ENCODE measurements at places on chromosomes 2 and 18.

DNA sequence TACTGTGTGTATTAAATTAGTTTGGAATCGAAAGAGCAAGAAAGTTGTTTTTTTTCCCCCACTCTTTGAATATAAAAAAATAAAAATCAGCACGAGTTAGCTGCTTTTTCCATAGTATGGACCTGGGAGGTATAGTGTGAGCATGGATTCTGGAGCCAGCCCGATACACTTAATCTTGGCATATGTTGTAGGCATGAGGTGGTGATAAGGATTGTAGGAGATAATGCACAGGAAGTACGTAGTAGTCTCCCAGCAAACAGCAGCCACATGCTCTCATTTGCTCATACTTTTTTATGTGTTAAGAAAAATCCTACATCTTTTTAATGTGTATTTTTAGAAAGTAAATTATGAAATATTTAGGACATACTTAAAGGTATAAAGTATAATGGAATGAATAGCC is 2.1 kb upstream of the DNAJC27 start:
- DNase-seq = no peak

GRCh38 chr18:24840051-24840450 is 379.6 kb downstream of the HRH4 start:
- DNase-seq = no peak

DNA sequence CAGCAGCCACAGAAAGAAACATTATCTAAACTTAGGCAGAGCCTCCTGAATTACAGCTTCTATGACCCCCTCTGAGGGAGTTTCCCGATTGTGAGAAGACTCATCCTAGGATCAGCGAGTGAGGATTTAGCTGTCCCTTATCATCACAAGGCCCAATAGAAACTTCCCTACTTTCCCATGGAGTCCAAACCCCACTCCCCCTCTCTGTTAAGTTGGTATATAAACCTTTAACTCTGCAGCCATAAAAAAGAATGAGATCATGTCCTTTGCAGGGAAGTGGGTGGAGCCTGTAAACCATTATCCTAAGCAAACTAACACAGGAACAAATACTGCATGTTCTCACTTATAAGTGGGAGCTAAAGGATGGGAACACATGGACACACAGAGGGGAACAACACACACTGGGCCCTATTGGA is 78.8 kb downstream of the MYL12B start:
- peak; percentile 55 for DNase-seq

DNA sequence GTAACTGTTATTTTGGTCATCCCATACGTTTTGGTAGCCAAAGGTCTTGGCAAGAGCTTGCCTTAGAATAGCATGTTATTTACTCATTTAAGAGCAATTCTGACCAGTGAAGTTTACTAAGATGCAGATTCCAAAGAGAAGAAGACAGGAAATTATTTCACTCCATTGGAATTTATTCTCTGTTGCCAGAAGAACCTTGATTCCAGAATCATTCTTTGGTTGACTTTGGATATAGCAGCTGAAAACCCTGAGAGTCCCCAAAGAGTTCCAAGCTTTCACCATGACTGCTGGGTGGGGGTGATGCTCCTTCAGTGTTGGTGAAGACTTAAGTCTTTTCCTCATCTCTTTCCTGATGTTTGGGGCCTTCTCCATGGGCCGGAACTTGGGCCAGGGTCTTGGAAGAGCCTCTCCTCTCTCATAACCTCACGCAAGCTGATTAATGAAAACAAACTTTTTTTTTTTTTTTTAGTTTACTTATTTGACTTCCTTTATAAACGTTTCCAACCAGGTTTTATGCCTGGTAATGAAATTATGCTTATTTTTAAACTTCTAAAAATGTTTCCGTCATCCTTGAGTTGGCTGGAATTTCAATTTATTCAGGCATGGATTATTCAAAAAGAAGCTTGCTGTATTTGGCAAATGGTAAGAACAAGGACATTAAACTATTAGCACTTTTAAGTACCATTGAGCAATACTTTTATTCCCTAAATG is 192.0 kb downstream of the MTX2 start:
- DNase-seq = no peak

DNA sequence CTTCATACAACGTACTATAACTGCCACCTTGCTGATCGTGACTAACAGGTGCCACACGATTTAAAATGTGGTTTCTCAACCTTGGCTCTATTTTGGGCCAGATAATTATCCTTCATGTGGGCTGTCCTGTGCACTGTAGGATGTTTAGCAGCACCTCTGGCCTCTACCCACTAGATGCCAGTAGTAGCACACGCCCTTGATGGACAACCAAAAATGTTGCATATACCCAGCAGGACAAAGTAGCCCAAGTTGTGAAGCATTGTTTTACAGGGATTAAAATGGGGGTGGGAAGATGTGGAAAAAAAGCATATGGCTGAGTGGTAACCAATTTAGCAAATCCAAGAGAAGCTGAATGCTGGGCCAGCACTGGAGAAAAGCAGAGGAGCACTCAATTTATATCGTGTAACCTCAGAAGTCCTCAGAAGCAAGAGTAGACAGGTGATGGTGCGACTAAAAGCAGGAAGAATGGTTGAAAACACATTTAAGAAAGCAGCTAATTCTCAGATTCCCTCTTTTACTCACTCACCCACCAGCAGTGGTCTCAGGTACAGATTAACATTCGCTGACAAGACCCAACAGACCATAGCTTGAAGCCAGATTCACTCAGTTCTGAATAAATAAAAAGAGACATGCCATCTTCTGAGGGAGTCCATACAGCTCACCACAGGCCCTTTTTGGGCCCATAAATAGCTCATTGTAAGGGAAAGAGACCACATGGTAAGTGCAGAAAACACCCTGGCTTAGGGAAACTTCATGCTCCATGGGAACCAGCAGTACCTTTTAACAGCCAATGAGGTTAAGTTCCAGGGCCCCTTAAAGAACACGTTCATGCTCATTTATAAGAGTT is 50.6 kb downstream of the RAPH1 start:
- DNase-seq = peak; percentile 46

DNA sequence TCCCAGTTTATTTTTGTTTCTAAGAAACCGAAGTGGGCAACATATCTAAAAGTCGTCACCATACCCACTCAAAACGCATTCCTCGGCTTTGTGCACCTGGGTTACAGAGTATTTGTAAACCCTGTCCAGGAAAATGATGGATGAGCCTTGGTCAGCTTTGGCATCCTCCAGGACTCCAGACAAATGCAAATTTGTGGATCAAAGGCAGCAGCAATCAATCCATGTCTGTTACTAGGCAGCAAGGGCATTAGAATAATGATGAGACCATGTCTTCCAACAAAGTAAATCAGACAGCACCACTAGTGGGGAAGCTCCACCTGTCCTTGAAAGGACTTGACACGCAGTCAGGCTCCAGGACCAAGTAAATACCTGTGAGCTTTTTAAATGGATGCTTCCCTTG is 672.6 kb upstream of the GYPC start:
- DNase-seq = no peak

GRCh38 chr2:170221317-170222288 is 43.7 kb downstream of the MYO3B start:
- no peak for DNase-seq

GRCh38 chr18:3059272-3059671 is 46.3 kb upstream of the LPIN2 start:
- no peak for DNase-seq
